Spinal cord (tissue), 10 donors: ENCODE measurements at places on chromosomes 4 and X. TPM values are rescaled to one million over a fixed set of nuclear protein-coding genes. Genes with fewer than 3 reads are reported as not detected.

The TLR10 gene
- 4.7 TPM for polyA plus RNA-seq

DNA sequence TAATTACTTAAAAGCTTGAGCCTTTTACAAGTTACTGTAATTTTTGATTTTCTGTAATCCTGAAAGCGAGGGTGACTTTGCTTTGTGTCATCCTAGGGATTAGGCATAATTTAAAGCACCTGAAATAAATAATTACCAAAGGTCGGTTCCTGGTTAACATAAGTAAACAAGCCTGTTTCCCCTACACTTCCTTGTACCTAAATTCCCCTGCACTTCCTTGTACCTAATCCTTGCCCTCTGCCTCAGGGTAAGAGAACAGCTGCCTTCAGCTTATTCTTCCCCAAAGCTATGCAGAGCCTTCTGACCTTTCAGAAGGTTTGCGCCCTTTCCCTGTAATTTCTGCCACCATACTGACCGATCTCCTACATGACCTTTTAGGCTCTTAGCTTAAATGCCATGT is 166.1 kb upstream of the PDE5A start:
- no peak for DNase-seq

GRCh38 chr4:114040319-114041116 is 61.1 kb upstream of the ARSJ start:
- no peak for DNase-seq

- DNase-seq: no peak
Measured at GRCh38 chr4:107468812-107469211, 251.2 kb downstream of the PAPSS1 start.

DNA sequence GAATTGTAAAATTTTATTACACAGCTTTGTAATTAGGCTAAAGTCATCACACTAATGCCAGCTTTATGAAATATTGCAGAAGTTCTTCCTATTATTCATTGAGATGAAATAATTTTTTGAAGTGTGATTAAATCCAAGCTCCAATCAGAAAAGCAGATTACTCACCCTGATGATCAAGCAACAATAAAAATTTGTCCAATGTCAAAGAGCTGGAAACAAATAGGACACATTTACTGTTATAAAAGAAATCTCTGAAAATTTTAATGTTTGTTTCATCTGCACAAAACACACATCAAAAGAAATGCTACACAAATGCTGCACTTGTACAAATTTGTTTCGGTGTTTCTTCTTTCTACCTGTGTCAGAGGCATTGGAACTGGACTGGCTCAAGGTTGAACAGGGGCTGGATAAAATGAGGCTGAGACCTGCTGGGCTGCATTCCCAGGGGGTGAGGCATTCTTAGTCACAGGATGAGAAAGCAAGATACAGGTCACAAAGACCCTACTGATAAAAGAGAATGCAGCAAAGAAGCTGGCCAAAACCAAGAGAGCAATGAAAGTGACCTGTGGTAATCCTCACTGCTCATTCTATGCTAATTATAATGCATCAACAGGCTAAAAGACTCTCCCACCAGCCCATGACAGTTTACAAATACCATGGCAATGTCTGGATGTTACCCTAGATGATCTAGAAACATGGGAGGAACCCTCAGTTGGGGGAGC is 78.3 kb downstream of the GASK1B start:
- no peak for DNase-seq

The MAGEB1 gene
- polyA plus RNA-seq: not detected

DNA sequence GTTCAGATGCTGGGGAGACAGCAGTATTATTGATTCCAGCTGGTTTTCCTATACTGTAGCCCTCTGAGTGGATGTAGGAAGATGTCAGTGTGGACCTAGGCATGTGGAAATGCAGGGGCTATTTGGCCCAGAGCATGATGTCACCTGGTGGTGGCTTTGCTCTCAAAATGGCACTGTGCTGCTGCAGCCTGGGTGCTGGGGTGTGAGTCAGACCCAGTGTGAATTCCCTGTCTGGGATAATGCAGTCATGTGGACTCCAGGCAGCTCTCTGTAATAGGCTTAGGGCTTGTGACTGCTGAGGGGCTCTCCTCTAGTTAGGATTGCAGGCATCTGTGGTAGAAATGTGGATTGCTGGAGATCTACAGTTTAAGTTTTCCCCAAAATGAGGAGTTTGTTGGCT is 70.7 kb downstream of the DCAF8L2 start:
- no peak for DNase-seq

DNA sequence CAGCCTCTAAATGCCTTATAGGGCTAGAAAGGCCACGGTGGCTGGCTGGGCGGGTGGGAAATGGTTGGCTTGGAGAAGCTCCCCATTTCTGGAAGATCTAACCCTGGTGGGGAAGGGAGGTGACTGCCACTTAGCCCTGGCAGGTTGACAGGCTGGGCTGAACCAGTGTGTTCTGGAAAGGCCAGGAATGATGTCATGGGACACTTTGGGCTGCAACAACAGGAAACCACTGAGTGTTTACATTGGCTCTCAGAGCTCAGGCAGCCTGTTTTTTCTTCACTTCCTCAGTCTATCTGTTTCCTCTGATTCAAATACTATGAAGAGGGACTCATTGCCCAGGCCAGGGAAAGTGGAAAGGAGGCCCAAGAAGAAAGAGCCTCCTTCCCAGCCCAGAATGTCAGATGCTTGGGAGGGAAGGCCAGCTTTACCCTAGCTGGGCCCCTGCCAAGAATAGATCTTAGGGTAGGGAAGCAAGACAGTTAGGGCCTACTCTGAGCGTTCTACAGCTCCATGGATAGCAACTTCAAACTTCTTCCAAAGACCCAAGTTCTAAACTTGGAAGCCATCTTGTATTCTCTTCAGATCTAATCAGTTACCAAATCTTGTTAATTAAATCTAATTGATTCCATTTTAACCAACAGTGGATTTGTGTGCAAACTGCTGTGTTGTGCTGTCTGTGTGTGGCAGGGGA is 65.8 kb upstream of the MSN start:
- DNase-seq: no peak

DNA sequence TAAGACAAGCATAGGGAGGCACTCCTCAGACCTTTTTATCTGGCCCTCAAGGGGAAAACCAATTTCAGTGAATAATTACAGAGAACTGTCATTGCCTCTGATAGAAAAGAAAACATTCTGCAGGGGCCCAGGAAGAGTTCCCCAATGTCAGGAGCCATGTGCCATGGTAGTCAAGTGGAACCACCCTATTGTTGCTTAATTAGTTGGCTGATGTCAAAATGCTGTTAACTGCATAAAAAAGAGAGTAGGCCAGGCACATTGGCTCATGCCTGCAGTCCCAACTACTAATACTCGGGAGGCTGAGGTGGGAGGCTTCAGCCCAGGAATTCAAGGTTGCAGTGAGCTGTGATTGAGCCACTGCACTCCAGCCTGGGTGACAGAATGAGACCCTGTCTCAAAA is 28.6 kb upstream of the OGT start:
- no peak for DNase-seq

The NSUN7 gene
- polyA plus RNA-seq: 6.8 TPM

The OTUD6A gene
- polyA plus RNA-seq: not detected

DNA sequence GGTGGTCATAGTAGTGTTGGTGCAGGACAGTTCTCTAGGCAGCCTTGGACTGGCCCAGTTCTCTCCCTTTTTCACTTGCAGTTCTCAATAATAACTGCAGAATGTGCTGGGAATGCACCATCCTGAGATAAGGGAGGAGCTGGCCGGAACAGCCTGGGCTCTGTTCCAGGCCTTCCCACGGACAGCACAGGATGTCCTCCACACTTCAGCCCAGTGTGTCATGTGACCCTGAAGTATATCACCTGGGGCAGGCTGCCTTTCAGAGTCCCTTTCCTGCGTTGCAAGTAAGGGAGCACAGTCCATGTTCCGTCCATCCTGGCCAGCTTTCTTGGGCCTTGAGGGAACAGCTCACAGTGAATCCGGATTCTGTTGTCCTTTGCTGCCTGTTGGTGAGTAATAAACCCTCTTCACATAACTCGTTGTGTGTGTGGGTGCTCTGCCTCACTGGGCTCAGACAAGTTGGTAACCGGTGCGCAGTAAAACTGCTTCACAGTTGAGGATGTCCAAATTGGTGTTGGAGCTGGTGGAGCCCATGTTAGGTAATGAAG is 32.3 kb upstream of the BBS12 start:
- DNase-seq: peak; percentile 9

The ARAP2 gene
- polyA plus RNA-seq: 15.9 TPM

GRCh38 chrX:134741746-134742145 is 83.5 kb upstream of the PLAC1 start:
- no peak for DNase-seq

The GPRASP2 gene
- 72.1 TPM for polyA plus RNA-seq

- no peak for DNase-seq
Measured at GRCh38 chr4:142713282-142714030, 132.6 kb downstream of the INPP4B start.
